ENCODE measurements at places on chromosomes 6 and 20.
A peak's percentile ranks its signal among the peaks of the same experiment; 100 is the strongest.

DNA sequence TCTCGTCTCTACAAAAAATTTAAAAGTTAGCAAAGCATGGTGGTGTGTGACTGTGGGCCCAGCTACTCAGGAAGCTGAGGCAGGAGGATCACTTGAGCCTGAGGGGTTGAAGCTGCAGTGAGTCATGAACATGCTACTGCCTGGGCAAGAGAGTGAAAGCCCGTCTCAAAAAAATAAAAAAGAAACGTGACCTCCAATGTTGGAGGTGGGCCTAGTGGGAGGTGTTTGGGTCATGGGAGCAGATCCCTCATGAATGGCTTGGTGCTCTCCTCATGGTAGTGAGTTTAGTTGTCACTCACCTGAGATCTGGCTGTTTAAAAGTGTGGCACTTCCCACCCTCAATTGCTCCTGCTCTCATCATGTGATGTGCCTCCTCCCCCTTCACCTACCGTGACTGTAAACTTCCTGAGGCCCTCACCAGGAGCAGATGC is 24.3 kb downstream of the RBL1 start:
- DNase-seq: peak; percentile 41

DNA sequence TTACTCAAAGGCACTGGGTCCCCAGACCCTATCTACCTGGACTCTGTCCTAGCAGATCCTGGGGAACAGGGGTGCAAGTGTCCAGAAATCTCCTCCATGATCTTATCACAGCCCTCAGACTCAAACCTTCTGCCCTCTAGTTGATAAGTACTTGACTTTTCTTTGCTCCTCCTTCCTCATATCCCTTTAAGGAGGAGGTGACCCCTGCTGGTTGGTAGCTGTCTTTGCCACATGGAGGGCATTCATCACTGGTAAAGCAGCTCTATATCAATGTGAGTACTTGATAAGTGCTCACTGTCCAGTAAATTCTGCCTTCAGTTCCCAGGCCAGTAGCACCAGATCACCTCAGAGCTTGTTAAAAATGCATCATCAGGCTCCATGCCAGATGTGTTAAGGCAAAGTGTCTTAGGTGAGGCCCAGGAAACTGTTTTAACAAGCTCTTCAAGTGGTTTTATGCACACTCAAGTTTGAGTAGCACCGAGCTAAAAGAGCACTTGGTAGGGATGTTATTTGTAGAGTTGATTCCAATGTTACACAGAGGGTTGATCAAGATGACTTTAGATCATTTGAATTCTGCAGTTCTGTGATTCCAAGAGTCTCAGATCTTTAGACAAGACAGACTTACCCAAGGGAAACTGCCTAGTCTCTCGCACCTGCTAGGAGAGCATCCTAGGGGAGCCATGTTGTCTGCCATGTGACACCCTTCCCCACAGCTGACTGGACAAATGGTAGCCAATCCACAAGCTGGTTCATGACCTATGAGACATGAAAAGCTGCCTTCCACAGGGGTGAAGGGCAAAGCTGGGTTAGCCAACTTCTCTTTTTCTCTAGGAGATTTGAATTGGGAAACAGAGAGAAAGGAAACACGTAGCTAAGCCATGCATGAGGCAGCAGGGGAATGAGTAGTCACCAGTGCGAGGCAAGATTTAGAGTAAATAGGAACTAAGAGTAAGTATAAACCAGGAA is 18.6 kb downstream of the TREML2 start:
- peak; percentile 73 for DNase-seq

DNA sequence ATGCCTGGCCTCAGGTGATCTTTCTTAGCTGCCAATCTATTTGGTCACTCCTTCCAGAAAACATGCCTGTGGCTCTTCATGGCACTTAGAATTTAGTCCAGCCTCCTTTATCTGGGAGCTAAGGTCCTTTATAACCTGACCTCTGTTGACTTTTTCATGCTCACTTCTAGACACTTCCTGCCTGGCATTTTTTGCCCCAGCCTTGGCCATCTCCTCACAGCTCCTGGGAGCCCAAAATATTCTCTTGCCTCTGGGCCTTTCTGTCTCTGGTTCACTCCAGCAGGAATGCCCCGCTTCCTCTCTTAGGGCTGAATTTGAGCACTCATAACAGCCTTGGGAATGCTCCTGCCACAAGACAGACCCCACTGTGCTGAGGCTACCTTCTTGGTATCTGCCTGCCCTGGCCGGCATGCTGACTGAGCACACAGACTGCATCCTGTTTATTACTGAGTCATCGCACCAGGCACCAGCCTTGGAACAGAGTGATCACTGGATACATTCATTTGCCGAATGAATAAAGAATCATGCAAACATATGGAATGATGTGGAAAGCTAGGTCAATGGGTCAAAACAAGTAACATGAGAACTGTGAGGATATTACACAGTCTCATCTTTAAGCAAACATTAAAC is 5.8 kb upstream of the EEF1E1 start:
- DNase-seq: no peak

GRCh38 chr6:16854986-16855385 is 93.7 kb upstream of the ATXN1 start:
- DNase-seq: no peak

- no peak for DNase-seq
Observed at GRCh38 chr6:15501826-15502445, 160.9 kb downstream of the DTNBP1 start.

- DNase-seq: no peak
Observed at GRCh38 chr20:24206995-24207394, 218.4 kb upstream of the GGTLC1 start.

All from CD4-positive, alpha-beta T cell treated with Interleukin-21 for 1 hour (primary cell).